ENCODE measurements at places on chromosomes 4 and X.

- no peak for DNase-seq
These were observed 68.6 kb downstream of the NHS start for GRCh38 chrX:17443556-17443955.

DNA sequence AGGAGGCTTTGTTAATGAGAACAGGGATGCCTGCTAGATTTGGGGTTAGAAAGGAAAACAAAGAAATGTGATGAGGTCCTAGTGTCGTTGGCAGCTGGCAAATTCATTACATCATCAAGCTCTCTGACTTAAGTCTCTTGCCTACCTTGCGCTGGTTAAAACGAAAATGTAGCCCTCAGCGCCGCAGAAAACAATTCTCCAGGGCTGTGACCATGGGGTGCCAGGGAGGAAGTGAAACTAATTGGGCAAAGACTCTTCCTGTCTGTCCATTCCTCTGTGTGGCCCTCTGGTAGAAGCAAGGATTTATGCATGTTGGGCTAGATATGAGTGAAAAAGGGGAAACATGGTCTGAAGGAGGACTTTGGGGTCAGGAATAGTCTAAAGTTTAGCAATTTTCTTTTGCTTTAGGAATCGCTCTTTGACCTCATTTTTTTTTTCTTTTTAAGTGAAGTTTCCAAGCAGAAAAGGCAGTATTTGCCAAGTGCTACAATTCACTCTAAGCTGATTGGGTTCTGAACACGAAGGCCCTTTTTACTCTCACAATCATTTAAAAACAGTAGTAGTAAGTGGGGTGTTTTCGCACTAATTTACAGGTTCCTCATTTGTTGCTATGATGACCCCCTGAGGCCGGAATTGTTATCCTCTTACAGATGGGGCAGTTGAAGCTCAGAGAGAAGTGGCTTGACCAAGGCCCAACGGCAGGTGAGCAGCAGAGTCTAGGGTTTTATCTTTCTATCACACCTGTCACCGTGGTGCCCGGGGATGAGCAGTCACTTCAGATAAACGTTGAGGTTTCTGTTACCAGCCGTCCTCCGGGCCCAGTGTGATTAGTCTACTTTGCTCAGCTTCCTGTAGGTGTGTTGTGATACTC, 27.3 kb upstream of the CHRNA9 start:
- no peak for DNase-seq

- no peak for DNase-seq
These were observed 40.4 kb downstream of the MAP7D3 start for GRCh38 chrX:136210806-136211205.

GRCh38 chrX:70039758-70040157, 10.0 kb downstream of the AWAT2 start:
- DNase-seq: no peak

- no peak for DNase-seq
These were observed 25.3 kb upstream of the GBA3 start for GRCh38 chr4:22667332-22667940.

DNA sequence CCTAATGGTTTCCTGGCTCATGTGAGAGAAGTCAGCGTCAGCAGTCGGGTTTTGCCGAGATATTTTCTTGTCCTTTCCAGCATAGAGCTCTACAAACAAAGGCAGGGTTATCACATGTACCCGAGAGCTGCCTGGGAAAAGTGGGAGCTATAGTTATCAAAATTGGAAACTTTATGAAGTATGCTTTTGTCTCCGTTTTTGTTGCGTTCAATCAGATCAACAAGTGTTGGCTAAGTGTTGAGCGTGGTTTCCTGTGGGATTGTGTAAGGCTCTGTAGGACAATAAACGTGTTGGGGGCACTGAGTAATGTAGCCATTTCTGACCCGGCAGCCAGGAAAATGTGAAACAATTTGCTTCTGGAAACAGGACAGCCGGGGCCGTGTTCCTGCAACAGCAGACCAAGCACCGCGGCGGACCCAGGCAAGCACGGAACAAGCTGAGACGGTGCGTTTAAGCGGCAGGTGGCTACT, at the start of gene BMX:
BMX (plus strand) TSS at position 311 of the 470 bp plus-strand sequence. CDS start 7,547 bp downstream, outside the sequence.
- DNase-seq: no peak

- DNase-seq: no peak
These were observed 62.2 kb downstream of the KDM6A start for GRCh38 chrX:44935172-44935571.

GRCh38 chr4:26609391-26609790, 25.5 kb downstream of the TBC1D19 start:
- no peak for DNase-seq

DNA sequence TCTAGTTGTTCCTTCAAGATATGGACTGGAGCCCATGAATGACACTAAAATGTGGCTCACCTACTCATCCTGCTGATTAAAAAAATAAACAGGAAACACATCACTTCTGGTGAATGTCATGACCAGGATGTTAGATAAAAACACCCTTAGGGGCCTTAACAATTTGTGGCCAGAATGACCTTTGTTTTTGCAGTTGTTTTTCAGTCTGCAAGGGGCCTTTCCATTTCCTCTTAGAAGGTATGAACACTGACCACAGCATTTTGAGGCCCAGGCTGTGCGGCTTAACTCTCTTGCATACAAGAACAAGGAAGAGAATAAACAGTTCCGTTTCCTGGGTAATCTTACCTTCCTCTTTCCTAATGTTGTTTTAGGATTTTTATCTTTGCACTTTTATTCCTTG, 113.2 kb downstream of the IL1RAPL2 start:
- DNase-seq: no peak

GRCh38 chr4:8532245-8532781, 47.9 kb upstream of the GPR78 start:
- DNase-seq: no peak

All from SK-MEL-5 (cell line).